ENCODE measurements at places on chromosomes 7 and 10.
A peak's percentile ranks its signal among the peaks of the same experiment; 100 is the strongest.

- no peak for DNase-seq
These were observed 53.8 kb downstream of the MCMBP start for GRCh38 chr10:119818889-119819270.

GRCh38 chr7:80181411-80181810 is 46.8 kb downstream of the GNAI1 start:
- no peak for DNase-seq

GRCh38 chr10:113854761-113855588 is 514 bp downstream of the NHLRC2 start:
- no peak for DNase-seq

DNA sequence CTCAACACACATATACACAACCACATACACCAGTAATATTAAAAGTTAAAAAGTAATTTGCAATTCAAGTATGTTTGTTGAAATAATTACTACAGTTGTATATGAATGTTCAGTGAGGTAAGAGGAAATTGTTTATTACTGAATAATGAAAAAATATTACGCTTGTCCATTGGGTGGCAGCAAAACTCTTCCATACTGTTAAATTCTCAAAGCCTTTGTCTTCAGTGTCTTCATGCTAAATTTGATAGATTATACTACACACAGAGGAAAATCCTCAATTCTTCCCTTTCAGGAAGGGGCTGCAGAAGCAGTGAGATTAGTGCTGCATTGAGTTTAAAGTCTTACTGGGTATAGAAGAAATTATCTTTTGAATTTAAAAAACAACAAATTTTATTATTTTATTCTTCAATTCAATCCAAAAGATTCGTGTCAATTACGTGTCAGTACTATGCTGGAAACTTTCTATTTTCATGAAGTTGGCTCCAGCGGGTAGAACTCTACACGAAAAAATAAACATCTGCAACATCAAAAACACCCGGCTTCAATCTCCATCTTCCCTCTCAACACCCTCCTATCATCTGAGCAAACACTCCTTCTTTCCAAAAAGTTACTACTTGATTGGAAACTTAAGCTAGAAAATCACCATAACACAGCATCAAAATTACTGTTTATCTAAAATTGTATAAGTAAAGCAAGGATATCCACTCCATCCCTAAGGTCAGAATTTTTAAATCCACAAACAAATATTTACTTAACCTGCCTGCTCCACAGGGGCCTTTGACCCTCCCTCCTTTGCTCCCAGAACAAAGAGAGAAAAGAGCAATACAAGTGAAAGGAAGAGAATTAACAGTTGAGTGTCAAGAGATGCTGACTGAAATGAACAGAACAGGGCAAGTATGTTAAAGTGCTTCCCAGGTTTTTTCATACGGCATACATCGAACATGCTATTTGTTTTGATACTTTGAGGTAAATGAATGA is 37.0 kb upstream of the TES start:
- peak; percentile 52 for DNase-seq

DNA sequence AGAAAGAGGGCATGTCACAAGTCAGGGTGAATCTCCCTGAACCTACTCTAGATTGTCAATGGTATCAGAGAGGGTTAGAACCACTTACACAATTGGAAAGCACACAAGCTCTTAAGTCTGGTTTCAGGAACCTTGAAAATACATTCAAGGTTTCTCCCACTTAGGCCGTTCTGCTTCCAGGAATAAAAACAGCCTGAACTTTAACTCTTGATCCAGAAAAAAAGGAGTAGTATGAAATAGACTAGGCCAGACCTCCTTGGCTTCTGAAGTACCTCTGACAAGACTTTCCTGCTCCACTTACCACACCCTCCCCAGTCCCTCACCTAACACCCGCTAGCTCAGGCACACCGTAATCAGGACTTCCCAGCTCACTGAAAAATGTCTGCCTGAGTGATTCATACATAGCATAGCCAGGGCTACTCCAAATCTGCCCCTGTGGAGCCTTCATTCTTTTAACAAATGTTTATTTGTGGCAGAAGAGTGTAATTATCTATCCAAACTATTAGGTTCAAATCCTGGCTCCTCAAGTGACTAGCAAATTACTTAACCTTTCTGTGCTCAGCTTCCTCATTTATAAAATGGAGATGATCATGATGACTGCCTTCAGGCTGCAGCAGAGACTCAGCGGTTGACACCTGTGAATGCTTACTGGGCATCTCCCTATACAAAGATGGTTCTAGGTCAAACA is 30.3 kb upstream of the IL6 start:
- peak; percentile 15 for DNase-seq

- no peak for DNase-seq
These were observed 139.3 kb downstream of the SLC25A13 start for GRCh38 chr7:96182424-96183158.

GRCh38 chr10:93267521-93267920 is 193.8 kb downstream of the CYP26A1 start:
- DNase-seq: no peak

- DNase-seq: no peak
These were observed 13.5 kb upstream of the GTPBP4 start for GRCh38 chr10:974785-975074.

DNA sequence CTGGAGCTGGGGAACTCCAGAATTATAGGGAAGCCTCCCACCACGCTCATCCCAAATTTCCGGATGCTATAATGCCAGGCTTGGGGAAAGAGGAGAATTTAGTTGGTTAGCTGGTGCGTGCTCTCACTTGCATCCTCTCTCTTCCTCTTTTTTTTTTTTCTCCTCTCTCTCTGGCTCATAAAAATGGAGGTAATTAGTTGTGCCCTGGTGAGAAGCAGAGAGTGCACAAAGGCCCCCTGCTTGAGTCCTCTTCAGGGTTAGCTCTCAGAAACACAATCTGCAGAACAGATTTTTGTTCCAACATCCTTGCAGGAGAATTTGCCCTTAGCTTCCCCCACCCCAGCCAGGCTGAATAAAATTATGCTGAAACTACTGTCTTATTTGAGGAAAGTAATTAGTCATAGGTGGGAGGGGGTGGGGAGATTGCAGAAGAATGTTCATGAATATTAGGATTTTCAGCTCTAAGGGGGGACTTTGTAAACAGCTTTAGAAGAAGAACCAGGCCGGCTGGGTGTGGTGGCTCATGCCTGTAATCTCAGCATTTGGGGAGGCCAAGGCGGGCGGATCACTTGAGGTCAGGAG is 7.6 kb downstream of the SERPINE1 start:
- peak; percentile 22 for DNase-seq

GRCh38 chr7:17347401-17347800 is 48.9 kb downstream of the AHR start:
- no peak for DNase-seq

DNA sequence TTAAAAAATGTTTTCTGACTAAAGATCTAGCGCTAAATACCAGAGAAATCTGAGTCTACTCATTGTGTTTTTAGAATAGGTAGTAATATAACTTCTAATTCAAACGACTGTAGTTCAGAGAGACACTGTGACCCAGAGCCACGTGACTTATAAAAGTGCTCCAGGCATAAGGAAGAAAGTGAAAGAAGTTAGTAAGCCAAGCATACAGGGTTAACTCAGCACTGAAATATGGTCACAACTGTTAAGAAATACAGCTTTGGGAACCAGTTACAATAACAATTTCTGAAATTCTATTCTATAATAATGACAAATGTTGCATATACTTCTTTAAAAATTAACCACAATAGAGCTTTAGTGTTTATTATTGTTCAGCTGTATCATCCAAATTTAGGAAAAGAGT is 119.1 kb downstream of the TFEC start:
- DNase-seq: peak; percentile 59

GRCh38 chr7:51680594-51681399 is 364.2 kb upstream of the COBL start:
- DNase-seq: no peak

- DNase-seq: no peak
These were observed 58.6 kb downstream of the TACC2 start for GRCh38 chr10:122047560-122047959.

GRCh38 chr10:110671788-110672579 is 27.8 kb downstream of the RBM20 start:
- DNase-seq: peak; percentile 77

GRCh38 chr7:4960363-4960762 is 1.4 kb upstream of the MMD2 start:
- no peak for DNase-seq

DNA sequence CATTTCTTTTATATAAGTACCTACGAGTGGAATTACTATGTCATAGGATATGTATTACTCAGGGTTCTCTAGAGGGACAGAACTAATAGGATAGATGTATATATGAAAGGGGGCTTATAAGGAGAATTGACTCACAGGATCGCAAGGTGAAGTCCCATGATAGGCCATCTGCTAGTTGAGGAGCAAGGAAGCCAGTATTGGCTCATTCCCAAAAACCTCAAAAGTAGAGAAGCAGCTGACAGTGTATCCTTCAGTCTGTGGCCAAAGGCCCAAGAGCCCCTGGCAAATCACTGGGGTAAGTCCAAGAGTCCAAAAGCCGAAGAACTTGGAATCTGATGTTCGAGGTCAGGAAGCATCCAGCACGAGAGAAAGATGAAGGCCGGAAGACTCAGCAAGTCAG is 59.8 kb downstream of the GALNT17 start:
- no peak for DNase-seq

DNA sequence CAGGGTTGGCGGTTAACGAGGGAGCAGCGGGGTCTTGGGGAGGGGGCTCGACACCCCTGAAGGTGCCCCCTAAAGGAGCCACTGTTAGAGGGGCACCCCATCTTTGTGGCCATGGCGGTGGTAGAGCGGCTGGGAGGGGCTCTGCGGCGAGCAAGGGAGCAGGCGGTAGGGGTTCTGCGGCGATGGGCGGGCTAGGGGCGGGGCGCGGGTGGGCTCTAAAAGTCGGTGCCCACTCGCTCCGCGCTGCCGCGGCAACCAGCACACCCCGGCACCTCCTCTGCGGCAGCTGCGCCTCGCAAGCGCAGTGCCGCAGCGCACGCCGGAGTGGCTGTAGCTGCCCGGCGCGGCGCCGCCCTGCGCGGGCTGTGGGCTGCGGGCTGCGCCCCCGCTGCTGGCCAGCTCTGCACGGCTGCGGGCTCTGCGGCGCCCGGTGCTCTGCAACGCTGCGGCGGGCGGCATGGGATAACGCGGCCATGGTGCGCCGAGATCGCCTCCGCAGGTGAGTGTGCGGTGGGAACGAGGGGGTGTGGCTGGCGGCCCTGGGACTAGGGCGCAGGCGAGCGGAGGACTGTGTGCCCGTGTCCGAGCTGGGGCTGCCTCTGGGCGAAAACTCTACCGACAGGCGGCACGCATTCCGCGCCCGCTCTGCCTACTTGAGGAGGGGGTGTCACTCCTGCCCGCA is at the start of gene MEST:
Gene MEST (plus strand): TSS at position 245 of the 682 bp plus-strand sequence. CDS start 229 bp downstream, at position 474.
- DNase-seq: no peak

DNA sequence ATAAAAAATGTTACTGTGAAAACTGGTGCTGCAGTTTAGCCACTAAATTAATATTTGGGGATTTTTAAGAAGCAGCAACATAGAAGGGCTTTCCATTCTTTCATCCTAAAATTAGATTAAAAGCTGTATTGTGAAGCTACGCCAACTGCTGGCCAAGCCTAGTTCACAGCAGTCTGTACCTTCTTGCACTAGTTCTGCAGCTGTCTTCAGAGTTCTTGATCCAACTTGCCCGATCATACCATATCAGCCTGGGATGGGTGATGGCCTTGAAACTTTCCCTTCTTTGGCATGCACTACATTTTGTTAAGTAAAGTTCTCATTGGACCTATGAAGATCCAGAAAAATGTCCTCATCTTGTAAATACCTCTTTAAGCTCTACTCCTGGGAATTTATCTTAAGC is 20.3 kb upstream of the PANK1 start:
- no peak for DNase-seq

DNA sequence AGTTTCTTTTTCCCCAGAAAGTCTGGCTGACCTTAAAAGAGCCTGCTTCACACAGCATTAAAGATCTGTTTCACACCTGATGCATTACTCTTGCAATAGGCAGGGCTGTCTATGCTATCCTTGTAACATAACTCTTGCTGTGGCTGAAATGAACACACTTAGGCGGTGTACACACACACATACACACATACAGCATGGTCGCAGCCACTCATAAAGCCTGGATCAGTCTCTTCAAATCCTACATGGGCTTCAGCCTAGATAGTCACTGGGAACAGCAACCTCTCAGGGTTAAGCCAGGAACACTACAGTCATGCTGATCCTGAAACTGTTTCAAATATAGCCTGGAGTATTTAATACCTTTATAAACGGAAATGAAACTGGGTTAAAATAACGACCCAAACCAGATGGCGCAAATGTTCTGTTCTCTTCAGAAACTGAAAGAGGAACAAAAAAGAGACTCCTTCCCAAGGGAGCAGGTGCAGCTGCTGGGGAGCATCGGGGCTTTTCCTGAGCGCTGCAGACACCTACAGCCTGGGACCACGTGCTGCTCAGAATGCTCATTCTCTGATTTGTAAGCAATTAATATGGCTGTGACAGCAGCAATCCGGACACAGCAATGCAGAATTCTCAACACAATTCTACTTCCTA is 61.0 kb upstream of the SFMBT2 start:
- peak; percentile 99 for DNase-seq

- DNase-seq: no peak
These were observed 62.1 kb downstream of the PAPSS2 start for GRCh38 chr10:87721781-87722180.

DNA sequence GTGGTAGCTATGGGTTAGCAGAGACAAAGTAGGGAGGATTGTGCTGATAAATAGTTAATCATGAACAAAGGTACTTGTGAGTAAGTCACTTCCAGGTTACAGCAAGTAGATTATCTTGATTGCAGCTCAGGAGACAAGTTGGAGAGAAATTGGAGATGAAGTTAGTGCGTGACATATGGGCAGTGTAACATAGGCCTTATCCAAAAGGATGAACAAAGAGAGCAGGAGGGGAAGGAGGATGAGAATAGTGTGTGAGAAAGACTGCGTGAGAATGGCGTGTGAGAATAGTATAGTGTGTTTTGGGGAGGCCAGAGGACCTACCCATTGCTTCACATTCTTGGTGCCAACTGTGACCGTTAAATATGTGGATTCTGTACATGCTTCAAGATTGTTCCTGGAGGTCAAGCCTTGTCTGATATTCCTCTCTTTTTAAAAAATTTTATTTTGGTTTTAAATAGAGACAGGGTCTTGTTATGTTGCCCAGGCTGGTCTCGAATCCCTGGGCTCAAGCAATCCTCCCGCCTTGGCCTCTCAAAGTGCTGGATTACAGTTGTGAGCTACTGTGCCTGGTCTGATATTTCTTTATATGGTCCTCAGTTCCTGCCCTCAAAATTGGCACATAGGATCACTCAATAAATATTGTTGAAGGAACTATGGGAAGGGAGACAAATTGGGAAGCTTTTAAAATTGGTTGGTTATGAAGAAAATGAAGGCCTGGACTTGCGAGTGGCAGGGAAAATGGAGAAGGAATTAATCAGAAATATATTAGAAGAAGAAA is 3.2 kb downstream of the VCL start:
- no peak for DNase-seq

DNA sequence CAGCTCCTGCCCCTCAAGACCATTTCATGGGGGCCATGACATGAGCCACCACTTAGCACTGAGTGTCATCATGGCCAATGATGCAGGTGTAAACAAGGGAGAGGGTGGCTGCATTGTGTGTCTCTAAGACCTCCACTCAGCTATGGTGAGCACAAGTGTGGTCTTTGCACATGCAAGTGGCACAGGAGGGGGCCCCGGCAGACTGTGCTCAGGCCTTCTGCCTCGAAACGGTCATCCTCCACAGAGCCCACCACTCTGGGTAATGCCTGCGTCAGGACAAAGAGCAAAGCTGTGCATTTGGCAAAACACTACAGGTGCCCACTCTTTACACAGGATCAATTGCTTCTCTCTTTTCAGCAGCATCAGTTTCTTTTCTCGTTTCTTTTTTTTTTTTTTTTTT is 125.5 kb downstream of the SH3PXD2A start:
- no peak for DNase-seq

GRCh38 chr10:72753760-72754231 is 61.9 kb downstream of the MCU start:
- DNase-seq: peak; percentile 97
